ENCODE measurements at places on chromosomes 7 and 10. TPM values are rescaled to one million over a fixed set of nuclear protein-coding genes. Genes with fewer than 3 reads are reported as not detected.

The OPALIN gene
- polyA plus RNA-seq = not detected

The PODXL gene
- not detected for polyA plus RNA-seq

The COL17A1 gene
- not detected for polyA plus RNA-seq

The MYL7 gene
- not detected for polyA plus RNA-seq

The TMEM178B gene
- not detected for polyA plus RNA-seq

The FGFBP3 gene
- 3.1 TPM for polyA plus RNA-seq

The SFRP4 gene
- not detected for polyA plus RNA-seq

The TAS2R4 gene
- not detected for polyA plus RNA-seq

The ANKRD1 gene
- not detected for polyA plus RNA-seq

The OPN4 gene
- polyA plus RNA-seq = not detected

The OR2A7 gene
- not detected for polyA plus RNA-seq

The CYP2C19 gene
- not detected for polyA plus RNA-seq

The TSPAN33 gene
- polyA plus RNA-seq = 3.4 TPM

The GBX1 gene
- not detected for polyA plus RNA-seq

The MYH16 gene
- not detected for polyA plus RNA-seq

The CNPY1 gene
- polyA plus RNA-seq = not detected

Data from immature natural killer cell (primary cell).